ENCODE measurements at places on chromosomes 4 and X.

- no peak for DNase-seq
These were observed 165.4 kb upstream of the LDB2 start for GRCh38 chr4:17063888-17064287.

- no peak for DNase-seq
These were observed 174.4 kb downstream of the TSPAN5 start for GRCh38 chr4:98484031-98484430.

DNA sequence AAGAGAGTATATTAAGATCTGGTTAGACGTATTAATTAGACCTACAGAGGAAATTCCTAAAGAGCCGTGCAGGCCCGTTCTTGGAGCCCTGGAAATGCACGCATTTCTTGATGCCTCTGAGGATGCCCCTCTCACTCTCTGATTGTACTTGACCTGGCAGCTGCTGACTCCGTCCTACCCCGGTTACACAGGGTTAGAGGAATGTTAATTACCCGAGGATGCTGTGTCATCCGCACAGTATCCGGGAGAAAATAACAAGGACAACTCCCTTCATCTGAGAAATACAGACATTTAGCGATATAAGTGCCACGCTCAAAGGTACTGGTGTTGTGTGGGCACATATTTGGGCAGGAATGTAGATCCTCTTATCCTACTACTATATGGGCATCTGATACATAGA, 404.6 kb upstream of the FAT1 start:
- no peak for DNase-seq

DNA sequence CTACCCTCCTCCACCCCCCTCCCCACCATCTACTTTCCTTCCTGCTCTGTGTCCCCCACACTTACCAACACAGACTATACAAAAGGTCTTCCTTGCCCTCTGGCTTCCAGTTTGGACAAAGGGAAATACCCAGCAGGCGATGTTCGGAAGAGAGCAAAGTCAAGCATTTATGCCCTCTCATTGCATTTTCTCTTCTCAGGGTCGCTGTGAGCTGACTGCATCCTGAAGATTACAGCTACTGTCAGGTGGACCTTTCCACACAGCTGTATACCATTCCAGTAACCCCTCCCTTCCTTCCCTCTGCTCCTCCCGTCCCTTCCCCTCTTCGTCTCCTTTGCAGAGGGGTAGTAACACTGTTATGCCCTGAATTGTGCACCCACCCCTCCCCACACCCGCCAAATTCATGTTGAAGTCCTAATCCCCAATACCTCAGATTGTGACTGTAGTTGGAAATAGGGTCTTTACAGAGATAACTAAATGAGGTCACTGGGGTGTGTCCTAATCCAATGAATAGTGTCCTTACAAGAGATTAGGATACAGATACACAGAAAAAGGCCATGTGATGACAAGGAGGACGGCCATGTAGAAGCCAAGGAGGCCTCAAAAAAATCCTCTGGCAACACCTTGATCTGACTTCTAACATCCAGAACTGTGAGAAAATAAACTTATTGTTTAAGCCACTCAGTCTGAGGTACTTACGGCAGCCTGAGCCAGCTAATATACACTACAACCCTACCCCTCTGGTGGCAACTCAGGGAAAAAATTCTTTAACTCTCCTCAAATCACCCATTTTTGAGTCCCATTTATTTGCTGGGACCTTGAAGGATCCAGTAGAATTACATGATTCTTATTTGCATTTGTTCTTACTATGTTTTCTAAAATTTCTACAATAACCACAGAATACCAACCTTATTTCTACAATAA, 11.7 kb downstream of the MORF4L2 start:
- DNase-seq: no peak

GRCh38 chr4:70704215-70704930, 16.0 kb downstream of the UTP3 start:
- DNase-seq: peak; percentile 87

DNA sequence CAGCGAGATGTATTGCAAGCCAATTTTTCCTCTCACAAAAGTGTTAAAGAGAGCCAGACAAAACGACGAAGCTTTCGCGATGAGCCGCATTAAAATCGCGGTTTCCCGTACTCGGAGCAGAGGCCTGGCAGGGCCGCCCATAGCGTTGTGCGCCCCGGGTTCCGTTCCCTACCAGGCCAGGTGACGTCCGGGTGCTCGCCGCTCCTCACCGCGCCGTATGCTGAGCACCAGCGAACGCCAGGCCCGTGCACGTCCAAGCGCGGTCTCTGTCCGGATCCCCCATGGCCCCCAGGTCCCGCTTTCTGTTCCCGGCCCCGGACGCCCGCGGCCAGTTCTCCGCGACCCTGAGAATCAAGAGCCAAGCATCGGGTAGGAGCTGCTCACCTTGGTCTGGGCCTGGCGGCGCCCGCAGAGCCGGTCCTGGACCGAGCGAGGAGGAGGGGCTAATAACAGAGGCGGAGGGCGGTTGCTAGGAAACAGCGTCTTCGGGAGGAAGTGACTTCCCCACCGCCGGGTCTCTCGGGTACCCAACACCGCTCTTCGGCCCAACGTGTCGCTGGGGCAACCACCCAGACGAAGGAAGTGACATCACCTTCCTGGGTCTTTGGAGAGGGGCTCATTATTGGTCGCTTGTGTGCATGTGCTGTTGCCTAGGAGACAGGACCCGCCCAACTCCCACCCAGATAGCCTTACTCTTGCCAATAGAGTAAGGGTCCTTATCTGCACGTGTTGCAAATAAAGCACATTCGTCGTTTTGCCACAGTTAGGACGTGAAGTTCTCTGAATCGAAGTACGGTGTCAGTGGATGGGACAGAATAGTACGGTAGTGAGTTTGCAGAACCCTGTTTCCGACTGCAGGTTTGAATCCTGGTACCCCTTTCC, at the start of gene MAP9:
TSS of gene MAP9 (minus strand) at position 579 of the 882 bp plus-strand sequence. CDS start 1,115 bp downstream, outside the sequence.
- DNase-seq: peak; percentile 66

DNA sequence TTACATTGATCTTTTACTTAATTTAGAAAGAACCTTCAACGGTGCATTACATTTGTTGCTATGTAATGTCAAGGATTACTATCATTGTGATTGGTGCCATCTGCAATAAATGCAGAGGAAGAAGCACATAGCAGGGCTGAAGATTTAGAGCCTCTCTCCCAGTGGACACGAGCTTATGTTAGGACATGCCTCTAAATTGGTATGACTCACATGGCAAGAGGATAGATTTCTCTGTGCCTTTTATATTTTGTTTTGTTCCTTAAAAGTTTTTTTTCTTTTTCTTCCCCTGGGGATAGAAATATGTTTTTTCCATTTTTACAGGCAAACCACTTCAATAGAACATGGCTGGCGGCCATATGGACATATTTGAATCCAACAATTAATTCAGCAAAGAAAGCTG, 205.0 kb upstream of the HAND2 start:
- no peak for DNase-seq

GRCh38 chrX:30653415-30654131, at the start of gene GK:
Gene GK, plus strand, starts transcription at chrX:30653423. Its CDS starts 115 bp downstream, at chrX:30653538.
- no peak for DNase-seq

DNA sequence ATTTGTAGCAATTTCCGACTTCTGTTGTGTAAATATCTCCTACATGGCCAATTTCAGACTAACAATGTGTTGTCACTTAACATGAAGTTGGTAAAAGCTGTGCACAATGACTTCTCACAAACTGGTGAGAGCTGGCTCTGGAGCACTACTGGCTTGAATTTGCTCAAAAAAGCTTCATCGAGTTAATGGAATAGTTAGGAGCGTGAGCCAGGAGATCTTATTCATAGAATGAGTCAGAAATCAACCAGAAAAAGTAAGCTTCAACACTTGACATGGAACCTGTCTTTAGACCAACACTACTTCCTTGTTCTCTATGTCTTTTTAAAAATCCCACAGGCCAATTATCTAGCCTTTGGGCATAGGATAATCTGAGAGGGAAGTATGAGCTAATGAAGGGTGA, 7.9 kb upstream of the CHRDL1 start:
- DNase-seq: no peak

GRCh38 chr4:83851261-83852084, 315.6 kb downstream of the GPAT3 start:
- no peak for DNase-seq

DNA sequence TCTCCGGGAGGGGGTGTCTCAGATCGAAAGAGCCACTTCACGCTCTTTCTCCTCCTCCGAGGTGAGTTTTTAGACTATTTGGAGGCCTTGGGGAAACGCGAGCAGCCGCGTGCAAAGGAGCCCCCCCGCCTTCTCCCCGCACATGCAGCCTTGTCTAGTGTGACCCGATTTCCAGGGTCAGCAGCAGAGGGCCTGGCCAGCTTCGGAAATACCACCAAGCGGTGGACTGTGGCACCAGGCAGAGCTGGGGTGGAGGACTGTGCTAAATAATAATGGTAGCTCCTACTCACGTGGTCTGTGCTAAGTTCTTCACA, 79.3 kb upstream of the BCOR start:
- no peak for DNase-seq

DNA sequence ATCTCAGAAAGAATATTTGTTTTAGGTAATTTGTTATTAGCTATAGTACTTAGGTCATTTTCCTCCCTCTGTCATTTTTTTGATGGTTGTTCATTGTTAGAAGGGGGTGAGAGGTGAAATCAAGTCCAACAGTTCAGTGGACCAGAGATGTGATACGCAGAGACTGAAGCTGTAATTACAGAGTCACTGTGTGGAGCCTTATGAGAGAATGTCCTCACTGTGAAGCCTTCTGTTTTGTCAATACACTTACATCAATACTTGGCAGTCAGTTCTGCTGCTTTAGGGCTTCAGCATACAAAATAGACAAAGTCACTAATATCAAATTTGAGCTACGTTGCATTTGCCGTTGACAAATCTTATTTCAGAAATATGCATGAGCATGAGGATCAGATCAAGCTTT, 692.5 kb downstream of the C4orf33 start:
- no peak for DNase-seq

- DNase-seq: no peak
These were observed 105.1 kb downstream of the FNIP2 start for GRCh38 chr4:158873795-158874401.

DNA sequence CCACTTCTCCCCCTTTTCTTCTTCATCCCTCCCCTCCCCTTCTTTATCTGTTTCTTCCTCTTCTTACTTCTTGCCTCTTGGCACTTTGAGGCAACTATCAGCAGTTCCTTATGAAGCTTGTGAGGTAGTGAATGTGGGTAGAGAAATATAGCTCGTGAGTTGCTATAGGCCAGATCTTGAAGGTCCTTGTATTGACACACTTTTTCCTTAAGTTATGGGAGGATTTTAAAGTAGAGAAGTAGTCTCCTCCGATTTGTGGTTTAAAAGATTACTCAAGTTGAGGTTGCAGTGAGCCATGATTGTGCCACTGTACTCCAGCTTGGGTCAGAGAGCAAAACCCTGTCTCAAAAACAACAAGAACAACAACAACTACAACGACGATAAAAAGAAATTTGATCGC, 3.4 kb upstream of the RRAGB start:
- no peak for DNase-seq

GRCh38 chr4:676871-677235, 2.5 kb downstream of the MYL5 start:
- DNase-seq: no peak

GRCh38 chrX:114584375-114584943, 573 bp downstream of the HTR2C start:
- no peak for DNase-seq

DNA sequence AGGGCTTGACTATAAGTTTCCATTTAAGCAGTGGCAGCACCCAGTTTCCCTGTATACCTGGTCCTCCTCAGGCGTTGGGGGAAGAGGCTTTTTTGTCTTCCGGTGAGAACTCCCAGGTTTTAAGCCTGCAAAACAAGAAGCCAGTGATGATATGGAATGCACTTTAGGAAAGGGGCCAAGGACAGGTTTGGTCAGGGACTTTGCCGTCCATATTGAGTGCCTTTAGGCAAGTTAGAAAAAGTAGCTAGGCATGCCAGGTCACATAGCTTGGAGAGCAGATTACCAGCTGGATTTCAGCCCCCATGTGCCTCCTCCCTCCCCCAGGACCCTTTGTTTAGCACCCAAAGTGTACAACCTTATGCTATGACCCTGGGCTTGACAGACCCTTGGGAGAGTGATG, 13.6 kb upstream of the TIMM8A start:
- DNase-seq: no peak

DNA sequence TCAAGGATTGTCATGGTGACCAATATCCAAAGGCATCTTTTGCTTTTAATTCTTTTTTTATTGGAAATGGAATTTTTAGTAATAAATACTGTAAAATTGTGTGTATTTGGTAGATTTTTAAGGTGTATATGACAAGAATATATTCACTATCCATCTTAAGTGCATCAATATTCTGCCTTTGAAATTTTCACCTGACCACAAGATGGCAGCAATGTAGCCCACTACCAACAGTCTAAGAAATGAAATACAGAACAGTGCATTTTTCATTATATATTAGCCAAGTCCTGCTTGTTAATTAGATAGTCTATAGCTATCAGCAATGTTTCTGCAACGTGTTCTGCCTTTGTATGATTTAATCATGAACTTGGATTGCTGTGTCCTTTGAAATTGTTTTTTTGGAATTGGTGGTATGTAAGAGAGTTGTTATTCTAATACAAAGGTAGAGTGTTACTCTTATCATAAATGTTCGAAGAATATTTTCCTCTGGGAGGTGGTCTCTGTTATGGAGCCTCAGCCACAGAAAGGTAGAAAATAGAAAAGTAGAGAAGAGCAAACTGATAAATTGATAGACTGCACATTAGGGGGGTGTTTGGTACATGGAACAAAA, 38.2 kb downstream of the HPGDS start:
- DNase-seq: no peak

DNA sequence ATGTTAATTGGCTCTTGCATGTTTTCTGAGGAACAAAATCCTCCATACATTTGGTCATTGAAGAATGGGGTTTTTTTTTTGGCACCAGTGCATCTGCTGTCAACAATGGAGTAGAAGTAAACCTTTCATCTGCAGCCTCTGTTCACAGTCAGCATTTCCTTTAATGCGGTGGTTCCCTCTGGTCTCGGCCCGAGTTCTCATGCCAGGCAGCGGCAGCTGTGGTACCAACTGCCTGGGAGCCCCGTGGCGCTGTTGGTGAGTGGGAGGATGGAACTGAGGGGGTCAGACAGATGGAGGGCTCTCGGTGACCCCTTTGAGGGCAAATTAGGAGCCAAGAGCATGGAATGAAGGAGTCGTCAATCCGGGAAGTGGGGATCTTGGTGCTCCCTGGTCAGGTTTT, 114.7 kb downstream of the AFF1 start:
- DNase-seq: no peak

- no peak for DNase-seq
These were observed 46.7 kb downstream of the IRF2 start for GRCh38 chr4:184427687-184428086.

GRCh38 chr4:128596853-128597252, 212.6 kb upstream of the JADE1 start:
- DNase-seq: no peak

GRCh38 chr4:153651587-153651986, 32.5 kb upstream of the TLR2 start:
- no peak for DNase-seq

- no peak for DNase-seq
These were observed 150.7 kb upstream of the EOLA2 start for GRCh38 chrX:150088766-150089518.

DNA sequence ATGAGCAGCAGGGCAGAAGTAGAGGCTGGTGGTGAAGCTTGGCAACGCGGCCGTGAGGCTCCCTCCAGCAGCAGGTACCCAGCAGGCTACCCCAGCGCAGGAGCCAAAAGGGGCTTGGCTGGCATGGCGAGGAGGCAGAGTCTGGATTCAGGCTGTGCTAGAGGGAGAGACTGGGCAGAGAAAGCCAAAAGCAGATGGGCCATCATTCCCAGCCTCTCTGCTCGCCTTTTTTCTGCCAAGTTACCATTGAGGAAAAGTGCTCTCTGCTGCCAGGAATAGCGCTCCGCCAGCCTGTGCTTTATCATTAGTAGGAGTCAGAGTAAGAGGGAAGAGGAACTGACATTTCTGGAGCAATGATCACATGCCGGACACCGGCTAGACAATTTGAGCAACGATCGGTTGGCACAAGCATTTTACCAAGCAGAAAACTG, 28.7 kb upstream of the MAP3K15 start:
- no peak for DNase-seq

Data from NCI-H187 (cell line).